Urinary bladder (tissue), 4 donors: ENCODE measurements at places on chromosomes 16 and 17. TPM values are rescaled to one million over a fixed set of nuclear protein-coding genes. Genes with fewer than 3 reads are reported as not detected.

Gene MYOCD
- total RNA-seq, result 59.5 TPM

Gene STH
- not detected for total RNA-seq

Gene FAM171A2
- 5.7 TPM for total RNA-seq

Gene KRT34
- total RNA-seq, result not detected

Gene NME2
- total RNA-seq, result 191 TPM

Gene SDR42E2
- total RNA-seq, result not detected

Gene ZNF19
- 6.0 TPM for total RNA-seq

Gene NDRG4
- total RNA-seq, result 8.1 TPM

Gene NXN
- 54.2 TPM for total RNA-seq

Gene C16orf90
- total RNA-seq, result not detected

Gene ARL5C
- 0.37 TPM for total RNA-seq

Gene NPIPA5
- 3.9 TPM for total RNA-seq

Gene PPP1R1B
- 5.1 TPM for total RNA-seq

Gene PNMT
- total RNA-seq, result not detected

Gene NSMCE1
- 33.9 TPM for total RNA-seq

Gene PABPN1L
- not detected for total RNA-seq

Gene CYGB
- 14.4 TPM for total RNA-seq

Gene EVI2A
- total RNA-seq, result 6.9 TPM

- no peak for DNase-seq
Measured at GRCh38 chr16:54806378-54806777, 124.3 kb upstream of the IRX5 start.

- DNase-seq, result no peak
Measured at GRCh38 chr16:72211110-72211509, 39.2 kb upstream of the PMFBP1 start.

GRCh38 chr17:11467639-11468038 is 130.6 kb upstream of the DNAH9 start:
- DNase-seq, result no peak

DNA sequence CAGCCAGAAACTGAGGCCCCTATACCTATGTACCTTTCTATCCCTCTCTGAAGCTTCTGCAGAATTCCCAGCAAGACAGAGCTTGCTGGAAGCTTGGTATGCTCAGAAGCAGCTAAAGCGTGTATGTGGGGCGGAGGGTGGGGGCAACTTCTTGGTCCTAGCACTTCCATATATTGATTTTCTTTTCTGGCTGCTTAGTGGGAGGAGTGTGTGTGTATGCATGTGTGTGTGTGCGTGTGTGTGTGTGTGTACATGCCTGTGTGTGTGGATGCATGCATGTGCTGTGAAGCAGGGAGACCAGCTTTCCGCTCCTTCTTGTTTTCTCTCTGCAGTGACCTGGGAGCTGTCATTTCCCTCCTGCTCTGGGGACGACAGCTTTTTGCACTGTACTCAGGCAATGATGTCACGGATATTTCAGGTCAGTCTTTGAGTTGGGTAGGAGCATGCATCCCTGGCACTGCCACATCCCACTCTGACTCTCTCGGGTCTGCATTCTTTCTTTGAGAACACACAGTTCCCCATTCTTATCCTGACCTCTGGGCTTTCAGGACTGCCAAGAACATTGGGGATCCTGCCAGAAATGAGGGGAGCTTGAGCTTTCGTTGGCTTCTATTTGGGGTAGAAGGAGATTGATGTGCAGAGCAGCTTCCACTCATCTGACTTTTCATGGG is 10.7 kb downstream of the HPR start:
- DNase-seq, result no peak

DNA sequence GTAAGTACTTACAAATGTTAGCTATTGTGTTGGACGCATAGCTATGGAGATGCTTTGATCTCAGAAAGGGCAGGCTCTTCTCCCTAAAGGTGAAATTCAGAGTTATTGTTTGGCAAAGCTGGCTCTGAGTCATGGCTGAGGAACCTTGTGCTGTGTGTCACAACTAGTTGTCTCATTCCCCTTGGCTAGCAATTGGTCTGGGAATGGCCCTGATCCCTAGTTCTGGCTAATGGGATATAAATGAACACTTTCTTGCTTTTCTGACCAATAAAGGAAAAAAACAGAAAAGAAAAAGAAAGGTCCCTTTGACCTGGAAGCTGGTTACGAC is 210.6 kb downstream of the MAP2K4 start:
- DNase-seq, result no peak

- no peak for DNase-seq
Measured at GRCh38 chr16:84526794-84527531, 22.5 kb upstream of the MEAK7 start.

GRCh38 chr16:53504665-53505064 is 1.7 kb upstream of the AKTIP start:
- DNase-seq, result no peak

DNA sequence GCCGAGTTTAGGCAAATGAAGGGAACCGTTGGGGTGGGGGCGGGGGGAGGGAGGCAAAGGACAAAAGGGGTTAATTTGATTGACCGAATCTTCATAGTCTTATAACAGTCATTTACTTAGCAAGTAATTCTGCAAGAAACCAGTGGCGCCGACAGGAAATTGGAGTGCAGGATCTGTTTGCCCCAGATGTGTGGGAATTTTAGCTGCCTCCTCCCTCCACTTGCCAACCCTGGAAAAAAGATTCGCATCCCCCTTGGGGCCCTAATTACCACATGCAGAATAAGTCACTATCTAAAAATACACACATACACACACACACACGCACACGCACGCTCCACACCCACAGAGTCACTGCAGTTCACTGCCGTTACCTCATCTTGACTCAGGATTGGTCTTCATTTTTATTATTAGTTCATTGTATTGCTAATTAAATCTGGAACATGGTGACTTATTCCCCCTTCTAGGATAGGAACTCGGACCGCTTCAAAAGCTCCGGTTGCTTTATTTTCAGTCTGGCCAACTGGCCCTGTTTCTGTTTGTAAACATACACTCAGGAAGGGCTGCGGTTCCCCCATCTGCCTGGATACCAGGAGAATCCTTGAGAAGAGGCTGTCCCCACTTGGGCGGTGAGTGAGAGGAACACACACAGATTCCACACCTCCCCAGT is 241.6 kb upstream of the SALL1 start:
- no peak for DNase-seq

DNA sequence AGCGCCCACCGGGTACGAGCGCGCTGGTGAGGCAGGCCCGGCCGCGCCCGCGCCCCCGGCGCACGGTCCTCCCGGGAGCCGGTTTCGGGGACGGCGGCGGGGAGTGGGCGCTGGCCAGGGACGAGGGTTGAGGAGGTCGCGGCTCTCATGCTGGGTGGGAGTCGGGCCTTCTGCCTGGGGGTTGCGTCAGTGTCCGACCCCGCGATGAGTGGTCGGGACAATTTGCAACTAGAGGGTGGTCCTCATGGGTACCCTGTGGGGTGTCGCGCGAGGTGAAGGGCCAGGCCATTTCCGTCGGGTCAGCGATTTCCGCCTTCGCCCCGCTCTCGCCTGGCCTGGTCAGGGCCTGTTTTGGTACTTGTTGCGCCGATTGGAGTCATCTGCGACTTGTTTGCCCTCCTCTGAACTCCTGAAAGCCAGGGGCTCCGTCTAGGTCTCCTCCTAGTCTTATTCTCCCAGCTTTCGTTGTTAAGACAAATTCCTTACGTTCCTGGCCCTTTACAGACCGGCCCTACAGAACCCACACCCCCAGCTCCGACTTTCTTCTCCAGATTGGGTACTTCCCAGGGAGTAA is 14.9 kb downstream of the NAA60 start:
- no peak for DNase-seq

DNA sequence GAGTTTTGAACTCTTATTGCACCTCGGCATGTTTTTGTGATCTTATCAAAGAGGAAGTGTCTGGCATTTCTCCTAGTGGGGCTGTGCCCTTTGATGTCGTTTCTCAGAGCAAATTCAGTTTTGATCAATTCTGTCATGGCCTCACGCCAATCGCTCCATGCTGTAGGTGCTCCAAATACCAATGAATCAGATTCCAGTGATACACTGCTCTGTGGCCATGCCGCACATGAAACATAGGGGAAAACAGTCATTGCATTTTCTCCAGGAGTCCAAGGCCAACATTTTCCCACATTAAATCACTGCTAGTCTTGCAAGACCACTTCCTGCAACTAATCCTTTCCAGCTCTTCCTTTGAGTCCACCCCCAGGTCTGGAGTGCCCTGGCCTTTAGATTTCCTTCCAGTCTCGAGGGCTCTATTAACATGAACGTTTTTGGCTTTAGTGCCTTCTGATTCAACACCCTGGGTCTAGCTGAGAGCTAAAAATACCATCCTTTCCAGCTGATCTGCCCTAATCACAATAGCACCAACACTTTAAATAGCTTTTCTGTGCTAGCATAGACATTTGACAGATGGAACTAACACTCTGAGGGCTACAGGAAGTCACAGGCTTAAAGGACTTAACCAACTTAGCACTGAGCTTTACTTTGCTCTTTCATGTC is 18.2 kb upstream of the RASL10B start:
- no peak for DNase-seq

- no peak for DNase-seq
Measured at GRCh38 chr16:15647294-15648014, 2.6 kb upstream of the NDE1 start.

GRCh38 chr16:81939164-81940056 is 71.9 kb downstream of the SDR42E1 start:
- DNase-seq, result no peak

- DNase-seq, result no peak
Measured at GRCh38 chr16:72246423-72246822, 74.5 kb upstream of the PMFBP1 start.

DNA sequence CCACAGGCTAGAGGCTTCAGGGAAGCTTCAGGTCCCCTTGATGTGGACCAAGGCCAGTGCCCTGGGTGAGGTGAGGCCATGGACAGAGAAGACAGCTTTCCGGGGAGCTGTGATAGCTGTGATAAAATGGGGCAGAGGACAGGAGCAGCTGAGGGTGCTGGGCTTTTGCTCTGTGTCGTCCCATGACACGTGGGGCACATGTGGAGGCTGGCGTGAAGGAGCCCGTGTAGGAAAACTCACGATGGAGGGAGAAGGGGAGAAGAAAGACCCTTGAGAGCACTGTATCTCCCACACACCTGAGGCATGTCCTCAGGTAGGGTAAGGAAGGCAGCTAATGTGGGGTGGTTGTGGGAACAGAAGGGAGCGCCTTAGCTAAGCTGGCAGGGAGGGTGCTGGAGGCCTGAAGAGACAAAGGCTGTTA is 21.3 kb downstream of the B9D1 start:
- no peak for DNase-seq

DNA sequence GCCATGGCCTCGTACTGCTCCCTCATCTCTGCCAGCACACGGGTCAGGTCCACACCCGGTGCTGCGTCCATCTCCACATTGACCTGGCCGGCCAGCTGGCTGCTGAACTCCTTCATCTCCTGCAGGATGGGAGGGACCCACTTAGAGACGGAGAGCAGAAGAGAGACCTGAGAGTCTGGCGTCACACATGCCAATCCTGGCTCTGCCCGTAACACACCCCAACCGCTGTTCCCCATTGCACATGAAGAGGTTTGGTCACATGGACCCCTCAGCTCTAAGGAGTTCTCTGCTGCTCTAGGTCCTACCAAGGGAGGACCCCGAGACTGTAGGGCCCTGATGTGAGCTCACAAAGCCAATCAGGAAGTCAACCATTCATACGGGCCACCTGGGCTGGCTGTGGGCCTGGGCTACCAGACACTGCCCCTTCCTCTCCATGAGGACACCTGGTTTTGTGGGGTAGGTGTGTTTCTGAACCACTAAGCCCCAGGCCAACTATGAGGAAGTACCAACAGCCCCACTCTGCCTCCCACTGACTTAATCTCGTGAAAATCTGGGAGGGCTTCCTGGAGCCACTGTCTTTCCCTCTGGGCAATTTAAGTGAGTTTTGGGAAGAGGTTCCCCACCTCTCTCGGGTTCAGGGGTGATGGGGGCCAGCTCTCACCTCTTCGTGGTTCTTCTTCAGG is 2.4 kb downstream of the KRT15 start:
- no peak for DNase-seq

- DNase-seq, result no peak
Measured at GRCh38 chr17:70780031-70780430, 610.7 kb downstream of the KCNJ2 start.

DNA sequence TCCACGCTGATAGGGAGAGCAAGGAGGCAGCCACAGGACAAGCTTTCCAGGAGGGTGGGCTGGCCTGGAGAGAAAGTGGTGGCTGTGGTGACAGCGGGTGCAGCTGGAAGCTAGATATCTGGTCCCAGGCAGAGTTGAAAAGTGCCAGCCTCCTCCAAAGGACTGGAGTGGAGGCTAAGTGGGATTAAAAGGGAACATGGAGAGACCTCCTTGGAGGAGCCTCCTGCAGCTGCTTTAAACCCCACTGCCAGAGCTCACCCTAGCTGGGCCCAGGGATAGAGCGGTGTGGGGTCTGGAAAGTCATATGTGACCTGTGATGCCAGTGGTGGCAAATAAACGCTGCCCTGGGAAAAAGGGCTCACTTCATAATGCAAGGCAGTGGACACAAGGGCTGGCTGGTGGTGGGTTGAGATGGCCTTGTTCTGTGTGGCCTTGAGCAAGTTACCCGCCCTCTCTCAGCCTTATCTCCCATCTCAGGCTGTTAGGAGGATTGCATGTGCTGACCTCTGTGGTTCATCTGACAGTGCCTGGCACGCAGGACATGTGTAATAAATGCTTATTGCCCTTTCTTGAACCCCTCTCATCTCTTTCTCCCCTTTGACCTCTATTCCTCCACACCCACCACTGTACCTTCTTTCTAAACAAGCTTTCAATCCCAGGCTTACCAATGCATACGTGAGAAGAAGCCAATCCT is 61.0 kb upstream of the LGALS9 start:
- no peak for DNase-seq

DNA sequence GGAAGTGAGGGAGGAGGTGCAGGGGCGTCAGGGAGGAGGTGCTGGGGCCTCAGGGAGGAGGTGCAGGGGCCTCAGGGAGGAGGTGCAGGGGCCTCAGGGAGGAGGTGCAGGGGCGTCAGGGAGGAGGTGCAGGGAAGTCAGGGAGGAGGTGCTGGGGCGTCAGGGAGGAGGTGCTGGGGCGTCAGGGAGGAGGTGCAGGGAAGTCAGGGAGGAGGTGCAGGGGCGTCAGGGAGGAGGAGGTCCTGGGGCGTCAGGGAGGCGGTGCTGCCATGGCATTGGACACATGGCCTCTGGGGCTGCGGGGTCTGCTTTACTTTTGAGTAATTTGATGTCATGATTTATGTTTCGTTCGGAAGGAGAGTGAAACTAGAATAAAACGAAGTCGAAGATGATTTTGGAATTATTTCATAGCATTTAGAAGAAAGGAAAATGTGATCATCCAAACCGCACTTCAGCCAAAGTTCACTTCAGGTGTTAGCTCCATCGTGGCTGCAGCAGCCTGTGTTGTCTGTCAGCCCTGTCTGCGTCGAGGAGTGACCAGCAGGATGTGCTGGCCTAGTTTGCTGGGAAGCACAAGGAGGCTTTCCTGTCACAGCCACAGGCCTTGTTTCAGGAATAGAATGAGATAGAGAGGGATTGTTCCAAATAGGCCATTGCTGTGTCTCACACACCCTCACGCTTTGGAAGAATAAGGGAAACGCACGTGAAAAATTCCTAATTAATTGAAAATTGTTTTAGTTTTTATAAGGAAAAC is 42.8 kb downstream of the RAB11FIP3 start:
- no peak for DNase-seq

- no peak for DNase-seq
Measured at GRCh38 chr16:84995663-84996062, 15.7 kb downstream of the ZDHHC7 start.

GRCh38 chr16:87528690-87529579 is 36.1 kb upstream of the ZCCHC14 start:
- no peak for DNase-seq
